ENCODE measurements at places on chromosomes 16 and 17. TPM values are rescaled to one million over a fixed set of nuclear protein-coding genes. Genes with fewer than 3 reads are reported as not detected.

The KRTAP9-4 gene
- total RNA-seq = not detected

The TRPV2 gene
- total RNA-seq = 34.9 TPM

The CD300E gene
- not detected for total RNA-seq

The PCTP gene
- total RNA-seq = 23.7 TPM

The ACE gene
- total RNA-seq = 4.5 TPM

The NLRP1 gene
- 0.57 TPM for total RNA-seq

The MED1 gene
- total RNA-seq = 41.4 TPM
